Neural progenitor cell (in vitro differentiated cells): ENCODE measurements at places on chromosomes 16 and 17. TPM values are rescaled to one million over a fixed set of nuclear protein-coding genes. Genes with fewer than 3 reads are reported as not detected.

DNA sequence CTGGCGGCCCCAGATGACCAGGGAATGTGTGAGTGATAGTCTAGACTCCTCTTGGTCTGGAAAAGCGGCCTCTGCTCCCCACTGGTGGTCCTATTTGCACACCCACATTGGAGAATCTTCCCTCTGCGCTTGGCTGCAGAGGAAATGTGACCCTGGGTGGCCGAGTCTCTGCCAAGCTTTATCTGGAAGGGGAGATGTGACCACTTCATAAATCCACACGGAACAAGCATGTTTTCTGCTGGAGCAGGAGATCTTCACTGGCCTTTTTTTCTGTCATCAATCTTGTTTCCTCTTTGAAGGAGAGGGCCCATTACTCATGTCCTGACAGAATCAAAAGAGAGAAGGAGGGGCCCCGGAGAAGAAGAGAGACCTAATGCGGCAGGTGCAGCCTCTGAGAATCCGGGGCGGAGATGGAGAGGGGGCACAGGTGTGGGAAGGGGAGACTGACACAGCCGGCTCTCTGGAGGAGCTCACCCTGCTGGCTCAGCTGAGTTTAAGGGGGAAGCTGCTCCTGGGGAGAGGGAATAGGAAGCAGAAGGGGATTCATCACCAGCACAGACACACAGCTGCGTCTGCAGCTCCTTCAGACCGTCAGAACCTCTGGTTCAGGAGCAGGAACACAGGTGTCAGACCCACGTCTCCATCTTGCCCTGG is 116.3 kb downstream of the SOX9 start:
- H3K27me3 ChIP-seq = no peaks in the 10 kb centered on the region
- H3K36me3 ChIP-seq = no peaks in the 10 kb centered on the region
- no peak for DNase-seq
- H3K4me3 ChIP-seq = no peak overlapping the region

GRCh38 chr16:79318143-79318899 is 282.2 kb downstream of the MAF start:
- H3K36me3 ChIP-seq = no peaks in the 10 kb centered on the region
- no peaks in the 10 kb centered on the region for H3K27me3 ChIP-seq
- no peak for DNase-seq
- H3K4me1 ChIP-seq = peaks cover 9% of the 10 kb centered on the region
- no peak overlapping the region for H3K4me3 ChIP-seq
- no peak overlapping the region for H3K27ac ChIP-seq

DNA sequence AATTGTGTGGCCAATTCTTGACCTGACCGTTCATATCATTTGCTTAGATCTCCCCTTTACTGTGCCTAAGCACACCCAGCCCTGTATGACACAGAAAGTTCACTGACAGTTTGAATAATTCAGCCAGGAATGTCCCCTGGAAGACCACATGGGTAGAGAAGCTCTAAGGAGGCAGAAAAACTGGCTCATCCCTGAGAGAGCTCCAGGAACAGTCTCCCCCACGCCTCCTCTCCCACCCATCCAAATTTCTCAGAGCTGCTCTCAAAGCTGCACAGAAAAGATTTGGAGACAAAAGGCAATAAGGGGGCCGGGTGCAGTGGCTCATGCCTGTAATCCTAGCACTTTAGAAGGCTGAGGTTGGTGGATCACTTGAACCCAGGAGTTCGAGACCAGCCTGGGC is 11.2 kb downstream of the PRAC1 start:
- H3K4me1 ChIP-seq = no peaks in the 10 kb centered on the region
- DNase-seq = no peak
- peaks cover 100% of the 10 kb centered on the region for H3K27me3 ChIP-seq
- no peak overlapping the region for H3K4me3 ChIP-seq
- no peaks in the 10 kb centered on the region for H3K36me3 ChIP-seq

DNA sequence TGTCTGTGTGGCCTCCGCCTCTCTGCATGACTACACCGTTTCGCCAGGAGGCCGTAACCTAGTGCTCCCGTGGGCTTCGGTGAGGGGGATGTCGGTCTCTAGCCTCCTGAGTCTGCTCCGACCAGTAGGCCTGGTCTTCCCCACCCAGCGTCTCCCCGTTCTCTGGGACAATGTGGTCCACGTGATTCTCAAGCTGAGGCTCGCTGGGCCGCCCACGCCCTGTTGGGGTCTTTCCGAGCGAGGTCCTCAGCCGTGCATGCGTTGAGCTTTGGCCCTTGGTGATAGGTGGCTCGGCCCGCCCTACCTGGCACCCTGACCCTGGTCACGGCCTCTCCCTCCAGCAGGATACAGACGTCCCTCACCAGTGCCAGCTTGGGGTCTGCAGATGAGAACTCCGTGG is 30.9 kb downstream of the TSC2 start:
- no peaks in the 10 kb centered on the region for H3K4me1 ChIP-seq
- DNase-seq = no peak
- H3K36me3 ChIP-seq = no peaks in the 10 kb centered on the region
- no peak overlapping the region for H3K27ac ChIP-seq
- no peak overlapping the region for H3K4me3 ChIP-seq

The TACO1 gene
- total RNA-seq = 15.4 and 18.3 TPM in 2 replicates

GRCh38 chr17:34988644-34989043 is 8.3 kb downstream of the LIG3 start:
- no peak for DNase-seq
- no peaks in the 10 kb centered on the region for H3K27me3 ChIP-seq
- H3K27ac ChIP-seq = no peak overlapping the region
- no peak overlapping the region for H3K4me3 ChIP-seq
- H3K4me1 ChIP-seq = no peaks in the 10 kb centered on the region

GRCh38 chr17:7318121-7318860 is 3.1 kb upstream of the GPS2 start:
- H3K27me3 ChIP-seq = no peaks in the 10 kb centered on the region
- H3K4me3 ChIP-seq = no peak overlapping the region
- no peak overlapping the region for H3K27ac ChIP-seq
- H3K36me3 ChIP-seq = no peaks in the 10 kb centered on the region
- H3K4me1 ChIP-seq = peaks cover 6% of the 10 kb centered on the region

The PRR29 gene
- total RNA-seq = 0.95 and 1.5 TPM in 2 replicates

The NECAB2 gene
- total RNA-seq = 12.6 and 18.9 TPM in 2 replicates

The CPNE7 gene
- 5.2 and 21.1 TPM in 2 replicates for total RNA-seq

- DNase-seq = no peak
- no peak overlapping the region for H3K27ac ChIP-seq
- no peaks in the 10 kb centered on the region for H3K27me3 ChIP-seq
Observed at GRCh38 chr17:79340333-79341221, 266.0 kb downstream of the ENGASE start.

GRCh38 chr16:68079626-68080344 is 5.4 kb upstream of the NFATC3 start:
- H3K27me3 ChIP-seq = no peaks in the 10 kb centered on the region
- no peak for DNase-seq
- H3K4me1 ChIP-seq = peaks cover 9% of the 10 kb centered on the region
- no peaks in the 10 kb centered on the region for H3K36me3 ChIP-seq
- no peak overlapping the region for H3K27ac ChIP-seq
- no peak overlapping the region for H3K4me3 ChIP-seq

- no peak overlapping the region for H3K27ac ChIP-seq
- no peak for DNase-seq
- H3K36me3 ChIP-seq = no peaks in the 10 kb centered on the region
- peak overlapping the region; percentile 58 for H3K4me3 ChIP-seq
- H3K27me3 ChIP-seq = peaks cover 20% of the 10 kb centered on the region
Observed at GRCh38 chr17:44775838-44776621, 17.2 kb downstream of the ADAM11 start.

The HID1 gene
- 3.5 and 5.0 TPM in 2 replicates for total RNA-seq

The AATK gene
- total RNA-seq = 0.32 and 4.4 TPM in 2 replicates

DNA sequence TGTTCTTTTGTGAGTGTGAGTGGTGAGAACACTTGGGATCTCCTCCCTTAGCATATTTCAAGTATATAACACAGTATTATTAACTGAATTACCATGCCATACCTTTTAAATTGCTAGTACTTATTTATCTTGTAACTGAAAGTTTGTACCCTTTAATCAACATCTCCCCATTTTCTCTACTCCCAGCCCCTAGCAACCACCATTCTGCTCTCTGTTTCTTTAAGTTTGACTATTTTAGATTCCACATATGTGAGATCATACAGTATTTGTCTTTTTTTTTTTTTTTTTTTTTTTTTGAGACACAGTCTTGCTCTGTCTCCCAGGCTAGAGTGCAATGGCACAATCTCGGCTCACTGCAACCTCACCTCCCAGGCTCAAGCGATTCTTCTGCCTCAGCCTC is 117.6 kb upstream of the CACNG3 start:
- DNase-seq = no peak
- H3K27ac ChIP-seq = no peak overlapping the region
- peak overlapping the region; percentile 4 for H3K4me3 ChIP-seq
- no peaks in the 10 kb centered on the region for H3K36me3 ChIP-seq
- peaks cover 28% of the 10 kb centered on the region for H3K4me1 ChIP-seq
- H3K27me3 ChIP-seq = no peaks in the 10 kb centered on the region

GRCh38 chr16:20683812-20684211 is 13.7 kb downstream of the ACSM1 start:
- no peak overlapping the region for H3K4me3 ChIP-seq
- no peak overlapping the region for H3K27ac ChIP-seq
- H3K27me3 ChIP-seq = no peaks in the 10 kb centered on the region
- H3K4me1 ChIP-seq = peaks cover 27% of the 10 kb centered on the region

The KCNJ12 gene
- total RNA-seq = 0.56 and 1.8 TPM in 2 replicates

The CNTROB gene
- total RNA-seq = 21.2 and 48.8 TPM in 2 replicates

GRCh38 chr16:19857593-19858339 is 26.9 kb downstream of the GPRC5B start:
- H3K27ac ChIP-seq = no peak overlapping the region
- DNase-seq = no peak
- H3K36me3 ChIP-seq = no peaks in the 10 kb centered on the region

- H3K4me3 ChIP-seq = no peak overlapping the region
- H3K36me3 ChIP-seq = no peaks in the 10 kb centered on the region
- no peak for DNase-seq
- no peaks in the 10 kb centered on the region for H3K4me1 ChIP-seq
- no peak overlapping the region for H3K27ac ChIP-seq
Observed at GRCh38 chr16:67641779-67642708, 2.9 kb upstream of the CARMIL2 start.

GRCh38 chr17:27596566-27597187 is 34.3 kb upstream of the LGALS9 start:
- H3K4me3 ChIP-seq = no peak overlapping the region
- H3K36me3 ChIP-seq = no peaks in the 10 kb centered on the region
- no peak overlapping the region for H3K27ac ChIP-seq
- DNase-seq = no peak

DNA sequence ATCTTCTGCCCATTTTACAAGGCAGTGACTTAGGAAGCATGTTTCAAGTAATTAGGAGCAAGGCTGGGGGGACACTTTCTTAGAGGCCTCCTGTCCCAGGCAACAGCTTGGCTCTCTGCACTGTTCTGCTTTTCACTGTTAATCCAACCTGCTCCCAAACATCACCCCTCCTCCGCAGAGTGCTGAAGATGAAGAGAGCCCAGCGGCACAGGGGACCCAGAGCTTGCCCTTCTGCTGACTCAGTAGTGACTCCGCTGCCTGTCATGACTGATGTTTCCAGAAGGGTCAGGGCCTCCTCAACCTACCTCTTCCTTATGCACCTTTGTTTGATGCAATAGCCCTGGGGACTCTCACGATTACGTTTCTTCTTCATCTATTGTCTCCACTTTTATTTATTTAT is 38.9 kb upstream of the NDRG4 start:
- H3K4me1 ChIP-seq = peaks cover 3% of the 10 kb centered on the region
- no peak overlapping the region for H3K27ac ChIP-seq
- peak; percentile 11 for DNase-seq
- H3K27me3 ChIP-seq = peaks cover 67% of the 10 kb centered on the region
- H3K36me3 ChIP-seq = no peaks in the 10 kb centered on the region
- H3K4me3 ChIP-seq = no peak overlapping the region

The E4F1 gene
- total RNA-seq = 7.4 and 37.7 TPM in 2 replicates

The KRT12 gene
- not detected in 2 replicates for total RNA-seq

DNA sequence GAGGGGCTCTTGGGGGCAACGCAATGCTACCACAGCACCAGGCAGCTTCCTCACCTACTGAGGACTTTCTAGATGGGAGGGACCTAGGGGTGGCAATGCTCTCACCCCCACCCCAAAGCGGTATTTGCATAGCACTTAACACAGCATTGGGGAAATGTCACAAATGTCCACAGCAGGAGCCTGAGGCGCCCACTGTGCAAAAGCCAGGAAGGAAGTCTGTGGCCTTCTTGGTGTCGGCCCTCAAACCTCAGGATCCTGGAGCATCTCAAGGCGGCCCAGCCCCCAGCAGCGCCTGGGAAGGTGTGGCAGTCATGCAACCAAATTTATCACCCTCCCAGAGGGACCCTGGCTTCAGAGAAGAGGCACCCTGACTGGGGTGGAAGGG is 45.3 kb downstream of the WNT3 start:
- H3K4me1 ChIP-seq = peaks cover 13% of the 10 kb centered on the region
- peaks cover 79% of the 10 kb centered on the region for H3K27me3 ChIP-seq
- H3K36me3 ChIP-seq = no peaks in the 10 kb centered on the region
- H3K4me3 ChIP-seq = no peak overlapping the region
- H3K27ac ChIP-seq = no peak overlapping the region

- no peak overlapping the region for H3K4me3 ChIP-seq
- no peaks in the 10 kb centered on the region for H3K36me3 ChIP-seq
- H3K27ac ChIP-seq = no peak overlapping the region
- H3K4me1 ChIP-seq = peaks cover 7% of the 10 kb centered on the region
- no peak for DNase-seq
Observed at GRCh38 chr17:38338053-38338452, 5.7 kb downstream of the GPR179 start.

GRCh38 chr17:63295288-63295687 is 150.8 kb downstream of the CYB561 start:
- peak; percentile 45 for DNase-seq
- H3K27ac ChIP-seq = no peak overlapping the region
- no peak overlapping the region for H3K4me3 ChIP-seq
- H3K4me1 ChIP-seq = no peaks in the 10 kb centered on the region
- H3K36me3 ChIP-seq = no peaks in the 10 kb centered on the region

DNA sequence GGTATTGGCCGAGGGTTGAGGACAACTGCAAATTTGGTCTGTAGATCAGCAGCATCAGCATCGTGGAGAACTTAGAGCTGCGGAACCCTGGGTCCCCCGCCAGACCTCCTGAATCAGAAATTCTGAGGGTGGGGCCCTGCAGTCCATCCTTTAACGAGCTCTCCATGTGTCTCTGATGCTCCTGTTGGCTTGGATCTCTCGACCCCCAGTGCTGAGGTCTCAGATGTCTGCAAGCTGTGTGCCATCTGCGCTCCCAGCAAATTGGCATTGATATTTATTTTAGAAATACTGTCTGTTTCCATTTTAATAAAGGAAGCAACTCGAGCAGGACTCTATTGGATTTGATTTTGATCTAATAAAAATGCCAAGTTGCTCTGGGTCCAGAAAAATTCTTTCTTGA is 250.0 kb downstream of the KATNIP start:
- no peaks in the 10 kb centered on the region for H3K4me1 ChIP-seq
- H3K4me3 ChIP-seq = no peak overlapping the region
- no peaks in the 10 kb centered on the region for H3K36me3 ChIP-seq
- H3K27me3 ChIP-seq = no peaks in the 10 kb centered on the region

The BFAR gene
- 72.0 and 91.8 TPM in 2 replicates for total RNA-seq

- H3K27me3 ChIP-seq = peaks cover 19% of the 10 kb centered on the region
- H3K4me3 ChIP-seq = no peak overlapping the region
- H3K36me3 ChIP-seq = no peaks in the 10 kb centered on the region
- no peak overlapping the region for H3K27ac ChIP-seq
Observed at GRCh38 chr16:87608400-87608985, 6.2 kb downstream of the JPH3 start.
